Right ventricle myocardium superior (tissue), 1 donor: ENCODE measurements at places on chromosomes 2 and 18.
A peak's percentile ranks its signal among the peaks of the same experiment; 100 is the strongest.

- no peak for DNase-seq
Observed at GRCh38 chr2:121103960-121104359, 181.0 kb downstream of the TFCP2L1 start.

DNA sequence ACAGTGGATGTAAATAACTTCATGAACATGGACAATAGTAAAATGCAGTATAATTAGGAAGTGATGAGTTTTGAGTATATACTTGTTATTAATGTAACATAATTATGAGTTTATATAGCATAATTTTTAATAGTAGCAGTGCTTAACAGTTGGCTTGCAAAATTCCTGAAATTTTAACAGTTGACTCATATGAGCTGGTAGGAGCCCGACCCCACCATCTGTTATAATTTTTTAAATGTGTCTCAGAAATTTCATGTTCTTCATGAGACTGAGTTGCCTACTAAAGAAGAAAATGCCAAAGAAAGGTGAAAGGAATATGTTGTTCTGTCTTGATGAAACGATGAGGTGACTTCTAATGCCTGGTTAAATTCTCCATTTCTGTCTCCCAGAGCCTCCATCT is 62.6 kb downstream of the ITGB1BP1 start:
- DNase-seq, result no peak

DNA sequence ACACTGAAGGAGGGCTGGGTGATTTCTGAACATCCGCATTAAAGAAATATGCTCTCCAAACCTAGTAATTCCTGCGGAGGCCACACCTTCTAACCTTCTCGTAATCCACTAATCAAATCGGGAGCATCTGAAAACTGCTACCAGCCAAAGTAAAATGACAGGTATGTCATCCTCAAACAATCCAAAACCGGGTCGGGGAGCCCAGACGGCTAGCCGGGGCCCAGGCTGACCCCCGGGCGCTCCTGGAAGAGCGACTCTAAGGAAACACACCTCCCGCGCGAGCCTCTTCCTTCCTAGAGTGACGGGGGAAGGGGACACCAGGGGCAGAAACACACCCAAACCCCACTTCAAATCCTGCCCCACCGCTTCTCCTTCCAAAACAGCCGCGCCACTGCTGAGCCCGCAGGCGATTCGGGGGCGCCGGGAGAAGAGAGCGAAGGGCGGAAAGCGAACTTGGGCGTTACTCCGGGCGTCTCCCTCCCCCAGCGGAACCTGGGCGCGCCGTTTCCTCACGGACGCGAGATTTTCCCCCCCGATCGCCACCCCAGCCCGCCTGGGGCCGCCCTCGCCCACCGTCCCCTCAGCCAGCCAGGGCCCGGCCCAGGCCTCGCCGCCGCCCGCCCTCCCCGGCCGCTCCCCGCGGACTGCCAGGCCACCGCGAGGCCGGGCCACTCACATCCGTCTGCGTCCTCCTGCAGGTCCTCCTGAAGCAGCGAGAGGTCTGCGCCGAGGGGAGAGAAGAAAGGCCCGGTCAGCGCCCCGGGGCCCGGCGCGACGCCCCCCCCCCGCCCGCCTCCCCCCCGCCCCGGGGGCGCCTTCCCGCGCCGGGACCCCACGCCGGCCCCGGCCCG is 584 bp downstream of the PPP4R1 start:
- peak; percentile 78 for DNase-seq

GRCh38 chr18:27404855-27405254 is 219.7 kb upstream of the CHST9 start:
- no peak for DNase-seq

DNA sequence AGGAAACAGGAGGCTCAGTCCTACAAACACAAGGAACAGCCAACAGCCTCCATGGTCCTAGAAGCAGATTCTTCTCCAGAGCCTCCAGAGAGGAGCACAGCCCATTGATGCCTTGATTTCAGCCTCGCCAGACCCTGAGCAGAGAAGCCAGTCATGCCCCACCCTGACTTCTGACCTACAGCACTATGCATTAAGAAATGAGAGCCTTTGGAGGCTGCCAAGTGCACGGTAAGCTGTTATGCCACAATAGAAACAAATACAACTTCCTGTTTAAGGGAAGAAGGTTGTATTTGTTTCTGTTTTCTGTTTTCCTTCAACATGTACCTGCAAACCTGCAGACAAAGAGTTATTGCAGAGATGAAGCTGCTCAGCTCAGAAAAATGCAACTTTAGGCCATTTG is 181.3 kb upstream of the AGAP1 start:
- DNase-seq, result no peak

GRCh38 chr2:42844366-42844765 is 52.0 kb upstream of the HAAO start:
- no peak for DNase-seq

GRCh38 chr2:105125428-105125827 is 87.6 kb downstream of the MRPS9 start:
- no peak for DNase-seq

DNA sequence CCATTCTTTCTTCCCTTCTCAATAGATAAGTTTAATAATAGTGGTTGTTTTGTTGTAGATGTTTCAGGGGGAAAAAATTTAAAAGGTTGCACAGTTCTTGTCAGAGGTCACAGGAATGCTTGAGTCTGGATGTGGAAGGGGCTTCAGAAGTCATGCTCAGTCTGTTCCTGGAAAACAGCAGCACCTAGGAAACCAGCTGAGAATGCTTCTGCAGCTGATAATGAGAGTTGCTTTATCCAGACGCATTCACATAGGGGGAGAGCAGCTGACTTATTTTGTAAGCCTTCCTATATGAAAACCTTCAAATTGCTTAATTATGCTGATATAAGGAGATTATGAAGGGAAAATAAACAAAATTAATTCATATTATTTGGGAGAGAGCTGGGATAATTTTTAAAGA is 235.5 kb downstream of the GULP1 start:
- no peak for DNase-seq

GRCh38 chr2:112848833-112849232 is 12.3 kb upstream of the IL1B start:
- no peak for DNase-seq

- no peak for DNase-seq
Observed at GRCh38 chr2:24853996-24854395, 60.8 kb downstream of the CENPO start.

DNA sequence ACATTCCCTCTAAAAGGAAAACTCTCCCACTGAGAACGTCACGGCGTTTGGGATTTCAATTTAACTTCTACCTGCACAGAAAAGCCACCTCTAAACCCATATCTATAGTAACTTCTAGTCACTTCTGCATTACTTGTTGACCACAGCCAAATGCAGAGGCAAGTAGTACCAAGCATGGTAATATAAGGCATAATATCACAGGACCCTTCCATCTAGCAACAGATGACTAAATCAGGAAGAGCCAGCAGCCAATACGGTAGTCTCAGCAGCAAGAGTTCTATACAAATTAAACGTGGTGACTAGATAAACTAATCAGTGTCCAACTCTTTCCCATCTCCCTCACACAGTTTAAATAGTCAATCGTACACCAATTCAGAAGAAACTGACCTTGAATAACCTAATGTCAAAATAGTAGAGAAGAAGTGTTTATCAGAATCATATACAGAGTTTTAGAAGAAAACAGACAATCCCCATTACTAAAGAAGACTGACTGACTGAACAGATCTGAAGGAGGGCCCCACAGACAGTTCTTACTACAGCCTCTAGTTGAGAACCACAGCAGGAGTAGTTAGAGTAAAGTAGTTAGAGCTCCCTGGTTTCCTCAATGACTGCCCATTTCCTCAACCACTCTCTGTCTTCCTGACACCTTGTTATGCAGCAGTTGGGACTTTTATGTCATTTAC is 30.0 kb downstream of the MEMO1 start:
- no peak for DNase-seq

GRCh38 chr18:36066001-36066400 is 1.4 kb downstream of the RPRD1A start:
- no peak for DNase-seq

DNA sequence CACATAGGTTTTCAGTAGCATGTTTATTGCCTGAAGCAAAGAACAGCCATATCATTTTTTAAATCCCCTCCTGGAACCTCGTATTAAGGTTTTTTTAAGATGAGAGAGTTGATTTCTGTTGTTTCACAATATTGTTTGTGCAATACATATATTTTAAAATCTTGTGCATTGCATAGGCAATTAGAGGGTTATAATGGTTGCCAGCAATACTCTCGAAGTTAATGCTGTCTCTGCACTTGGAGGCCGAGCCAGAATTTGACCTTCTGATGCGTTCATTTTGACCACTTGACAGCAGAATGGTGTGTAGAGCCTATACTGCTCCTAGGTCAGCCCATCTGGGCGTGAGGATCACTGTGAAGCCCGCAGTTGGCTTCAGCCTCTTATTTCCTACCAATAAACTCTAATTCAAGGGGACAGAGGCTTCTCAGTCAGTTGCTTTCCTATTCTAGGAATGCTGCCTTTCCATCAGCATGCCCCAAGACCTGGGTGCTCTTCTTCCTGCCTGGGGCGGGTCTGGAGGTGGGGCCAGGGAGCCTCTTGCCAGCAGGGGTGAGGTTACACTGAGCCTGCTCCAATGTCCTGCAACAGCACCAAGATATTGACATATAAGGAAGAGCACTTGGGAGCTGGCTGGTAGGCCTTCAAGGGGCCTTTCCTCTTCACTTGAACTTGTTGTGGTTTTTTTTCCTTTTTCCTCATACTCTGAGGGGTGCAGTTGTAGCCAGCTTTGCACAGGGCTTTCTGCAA is 91.4 kb upstream of the BCL2L11 start:
- no peak for DNase-seq

- no peak for DNase-seq
Observed at GRCh38 chr18:53909668-53910067, 314.8 kb downstream of the MBD2 start.

DNA sequence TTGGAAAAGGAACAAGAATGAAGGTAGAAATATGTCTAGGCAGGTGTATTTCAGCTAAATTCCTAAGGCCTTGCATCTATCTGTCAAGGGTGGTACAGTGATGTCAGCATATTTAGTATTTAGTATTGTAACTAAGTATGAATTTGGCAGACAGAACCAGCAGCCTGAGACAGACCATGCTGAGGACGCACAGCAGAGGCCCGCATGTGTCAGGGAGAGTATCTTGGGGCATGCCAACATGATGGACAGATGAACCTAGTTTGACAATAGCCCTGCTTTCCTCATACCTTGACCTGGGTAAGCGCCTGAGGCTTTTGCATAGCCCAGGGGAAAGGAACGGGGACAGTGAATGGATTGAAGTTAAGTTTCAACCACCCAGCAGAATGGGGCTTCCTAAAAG is 33.8 kb upstream of the OSR1 start:
- no peak for DNase-seq

DNA sequence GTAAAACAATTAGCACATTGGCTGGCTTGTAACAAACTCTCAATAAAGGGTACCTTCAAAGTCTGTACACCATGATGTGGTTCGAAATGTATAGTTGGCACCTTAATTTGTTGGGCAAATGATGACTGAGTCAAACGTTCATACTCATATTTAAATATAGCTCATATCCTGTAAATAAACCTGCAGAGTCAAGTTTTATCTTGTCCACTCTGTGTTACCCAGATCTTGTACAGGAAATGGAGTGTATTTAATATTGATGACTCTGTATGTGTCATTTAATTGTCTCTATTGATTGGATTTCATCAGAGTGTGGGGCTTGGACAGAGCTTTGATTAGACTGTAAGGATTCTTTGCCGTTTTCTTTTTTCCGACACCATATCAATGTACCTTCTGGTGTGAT is 805.6 kb upstream of the ZEB2 start:
- DNase-seq, result no peak

DNA sequence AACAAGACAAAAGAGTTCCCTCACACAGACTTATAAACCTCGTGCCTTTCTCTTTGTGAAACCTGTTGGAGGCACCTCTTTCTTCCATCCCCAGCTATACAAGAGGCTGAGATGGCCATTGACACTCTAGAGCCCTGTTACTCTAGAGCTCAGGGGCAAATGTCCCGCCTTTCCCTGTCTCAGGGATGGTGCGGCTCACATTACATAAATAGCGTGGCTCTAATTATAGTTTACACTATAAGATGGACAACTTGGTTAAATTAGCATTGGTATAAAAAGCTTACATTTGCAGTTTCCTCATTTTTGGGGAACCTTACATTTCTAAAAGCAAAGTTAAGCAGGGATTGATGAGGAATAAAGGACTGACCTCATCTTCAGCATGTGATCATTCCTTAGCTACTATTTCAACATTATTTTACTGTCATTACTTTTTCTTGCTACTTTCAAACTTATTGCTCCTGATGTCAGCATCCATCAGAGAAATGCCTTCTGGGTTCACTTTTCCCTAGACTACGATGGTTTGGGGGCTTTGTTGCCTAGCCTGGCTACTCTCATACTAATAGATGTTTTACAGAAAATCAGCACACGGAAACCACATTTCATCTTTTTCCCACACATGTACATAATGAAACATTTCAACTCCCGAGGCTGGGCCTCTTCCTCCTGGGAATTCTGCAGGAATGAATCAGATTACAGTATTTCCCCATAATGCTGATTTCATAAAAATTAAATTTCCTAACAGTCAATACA is 40.4 kb downstream of the FTCDNL1 start:
- no peak for DNase-seq

DNA sequence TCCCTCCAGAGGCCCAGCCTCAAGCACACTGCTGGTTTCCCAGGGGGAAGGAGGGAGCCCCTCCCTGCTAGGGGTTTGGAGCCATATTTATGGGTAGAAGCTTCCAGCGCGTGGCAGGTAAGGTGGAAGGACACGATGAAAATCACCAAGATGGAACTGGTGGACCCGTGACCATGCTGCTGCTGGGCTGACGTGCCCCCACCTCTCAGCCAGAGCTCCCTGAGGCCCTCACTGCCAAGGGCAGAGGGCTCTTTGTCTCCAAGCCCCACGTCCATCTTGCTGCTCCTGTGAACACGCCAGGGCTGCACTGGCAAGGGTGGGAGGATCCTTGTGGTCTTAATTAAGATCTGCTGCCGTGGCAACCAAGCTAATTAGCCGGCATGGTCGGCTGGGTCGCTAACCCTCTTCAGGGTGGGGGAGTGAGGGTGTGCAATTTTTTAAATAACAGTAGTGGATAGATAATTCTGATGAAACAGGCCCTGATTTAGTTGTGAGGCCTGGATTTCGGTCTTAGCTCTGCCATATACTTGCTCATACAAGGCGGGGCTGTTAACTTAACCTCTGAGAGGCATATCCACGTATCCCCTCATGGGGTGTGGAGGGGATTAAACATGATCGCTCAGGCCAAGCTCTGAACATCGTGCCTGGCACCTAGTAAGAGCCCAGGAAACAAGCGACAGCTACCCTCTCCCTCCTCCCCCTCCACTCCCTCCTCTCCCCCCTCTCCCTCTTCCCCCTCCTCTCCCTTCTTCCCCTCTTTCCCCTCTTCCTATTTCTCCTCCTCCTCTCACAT is 232.8 kb downstream of the CELF4 start:
- no peak for DNase-seq
